ENCODE measurements at places on chromosomes 2 and 18. TPM values are rescaled to one million over a fixed set of nuclear protein-coding genes. Genes with fewer than 3 reads are reported as not detected.

Gene CPO
- not detected for total RNA-seq

Gene LPIN1
- 53.5 TPM for total RNA-seq

Gene BIN1
- 13.3 TPM for total RNA-seq

Gene CEP76
- 6.5 TPM for total RNA-seq

Gene ZC3H8
- total RNA-seq, result 10.1 TPM

Gene TTL
- 31.3 TPM for total RNA-seq

Gene PRKCE
- total RNA-seq, result 9.7 TPM

Gene TUBB8B
- not detected for total RNA-seq

Gene CYS1
- 1.8 TPM for total RNA-seq

Gene CFAP210
- total RNA-seq, result not detected

Gene HNMT
- 19.6 TPM for total RNA-seq

Gene VIT
- 9.1 TPM for total RNA-seq

Gene TMEM37
- total RNA-seq, result 1.6 TPM

Gene NEU2
- 1.7 TPM for total RNA-seq

Gene TMBIM1
- total RNA-seq, result 361 TPM

Gene ACADL
- total RNA-seq, result 4.0 TPM

Gene ATOH8
- total RNA-seq, result 25.1 TPM

Gene SAG
- total RNA-seq, result not detected

Gene CCDC141
- total RNA-seq, result 1.0 TPM

Gene SKA1
- 2.9 TPM for total RNA-seq

Gene TCF23
- not detected for total RNA-seq

Gene STARD6
- total RNA-seq, result not detected

Gene DTNA
- total RNA-seq, result 4.8 TPM

Gene NR4A2
- total RNA-seq, result 19.1 TPM

Gene MC5R
- 0.26 TPM for total RNA-seq

Gene CCDC150
- 6.7 TPM for total RNA-seq

Gene PLCD4
- 1.4 TPM for total RNA-seq

Gene CYP1B1
- 19.6 TPM for total RNA-seq

Gene TACR1
- total RNA-seq, result 4.8 TPM

Gene CD8B2
- not detected for total RNA-seq

Gene LRP2
- total RNA-seq, result 0.23 TPM

Gene SULT1C2
- not detected for total RNA-seq

Gene ST8SIA5
- total RNA-seq, result not detected

Gene CDK15
- total RNA-seq, result 0.97 TPM

Gene SIX3
- not detected for total RNA-seq

Gene FOSL2
- 356 TPM for total RNA-seq

Gene GPAT2
- 2.4 TPM for total RNA-seq

Gene ZNF396
- 1.6 TPM for total RNA-seq

Gene IFT172
- 70.0 TPM for total RNA-seq

Measured in suprapubic skin (tissue), 4 donors.